ENCODE measurements at places on chromosomes 7 and 10.

DNA sequence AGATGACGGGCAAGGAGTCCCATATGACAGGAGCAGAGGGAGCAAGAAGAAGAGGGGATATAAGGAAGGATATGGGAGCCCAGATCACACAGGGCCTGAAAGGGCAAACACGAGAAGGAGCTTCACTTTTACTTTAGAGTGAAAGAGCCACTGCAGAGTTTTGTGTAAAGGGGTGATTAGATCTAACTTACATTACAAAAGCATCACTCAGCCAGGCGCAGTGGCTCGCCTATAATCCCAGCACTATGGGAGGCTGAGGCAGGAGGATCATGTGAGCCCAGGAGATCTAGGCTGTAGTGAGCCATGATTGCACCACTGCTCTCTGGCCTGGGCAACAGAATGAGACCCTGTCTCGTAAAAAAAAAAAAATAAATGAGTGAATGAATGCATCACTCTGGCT, 91.1 kb downstream of the MPP7 start:
- DNase-seq: no peak

DNA sequence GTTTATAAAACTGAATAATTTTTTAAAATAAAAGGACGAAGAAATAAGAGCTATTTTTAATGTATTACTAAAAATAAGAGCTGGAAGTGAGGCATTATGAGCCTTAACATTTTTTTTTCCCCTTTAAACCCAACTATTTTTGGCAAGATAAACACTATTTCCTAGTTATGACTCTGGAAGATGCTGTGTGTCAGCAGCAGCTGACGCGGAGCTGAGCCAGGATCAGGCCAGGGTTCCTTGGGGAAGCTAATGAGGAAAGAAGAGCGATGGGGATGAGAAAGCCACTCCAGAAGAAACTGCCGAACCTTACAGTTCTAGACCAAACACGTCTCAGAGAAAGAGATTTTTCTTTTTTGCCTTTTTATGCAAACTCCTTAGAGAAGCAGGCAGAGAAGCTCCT, 85.9 kb downstream of the USP6NL start:
- DNase-seq: no peak

GRCh38 chr7:64877714-64878610, 25.1 kb upstream of the ZNF273 start:
- no peak for DNase-seq

- no peak for DNase-seq
These were observed 1246.6 kb upstream of the LRRN3 start for GRCh38 chr7:109844362-109844761.

GRCh38 chr10:4130685-4131084, 345.7 kb upstream of the KLF6 start:
- no peak for DNase-seq

- no peak for DNase-seq
These were observed 164.9 kb upstream of the AGR3 start for GRCh38 chr7:17046666-17047065.

DNA sequence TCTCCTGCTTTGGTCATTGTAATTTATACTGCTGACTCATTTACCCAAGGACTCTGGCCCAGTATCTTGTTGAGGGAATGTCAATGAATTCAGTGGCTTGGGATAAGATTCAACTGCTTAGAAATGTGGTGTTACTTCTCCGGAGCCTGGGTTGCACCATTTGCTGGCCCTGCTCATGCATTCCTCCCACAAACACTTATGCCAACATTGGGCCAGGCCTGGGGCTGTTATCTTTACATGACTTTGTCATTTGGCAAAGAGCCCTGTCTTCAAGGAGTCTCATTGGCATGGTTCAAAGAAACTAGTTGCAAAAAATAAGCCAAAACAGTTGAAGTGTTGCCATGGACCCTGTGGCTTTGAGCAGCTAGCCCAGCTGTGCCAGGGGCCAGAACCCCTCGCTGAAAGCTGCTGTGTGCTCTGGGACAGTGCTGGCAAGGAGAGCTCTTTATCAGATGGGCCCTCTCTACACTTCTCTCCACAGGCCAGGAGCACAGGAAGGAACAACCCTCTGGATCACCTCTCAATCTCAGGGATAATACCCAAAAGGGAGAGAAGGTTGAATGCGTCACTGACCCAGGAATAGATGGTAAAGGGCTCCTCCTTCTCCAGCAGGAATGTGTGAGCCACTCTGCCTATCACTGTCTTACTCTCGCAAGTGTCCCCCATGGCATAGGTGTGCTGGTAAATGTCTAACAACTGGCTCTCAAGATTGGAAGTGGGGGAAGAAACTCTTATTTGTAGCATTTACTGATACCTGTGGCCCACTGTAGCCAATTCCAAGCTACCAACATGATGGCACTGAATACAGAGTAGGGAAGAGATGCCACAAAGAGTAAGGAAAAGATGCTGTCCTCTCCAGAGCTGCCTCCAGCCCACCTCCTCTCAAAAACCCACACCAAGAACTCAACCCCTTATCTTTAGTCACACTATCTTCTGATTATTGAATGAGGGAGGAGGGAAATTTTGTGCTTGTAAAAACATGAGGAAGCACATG, 23.5 kb upstream of the PDE1C start:
- no peak for DNase-seq

- DNase-seq: no peak
These were observed 131.3 kb downstream of the EBF3 start for GRCh38 chr10:129832573-129833467.

GRCh38 chr7:131501930-131502685, 54.3 kb downstream of the PODXL start:
- DNase-seq: no peak

DNA sequence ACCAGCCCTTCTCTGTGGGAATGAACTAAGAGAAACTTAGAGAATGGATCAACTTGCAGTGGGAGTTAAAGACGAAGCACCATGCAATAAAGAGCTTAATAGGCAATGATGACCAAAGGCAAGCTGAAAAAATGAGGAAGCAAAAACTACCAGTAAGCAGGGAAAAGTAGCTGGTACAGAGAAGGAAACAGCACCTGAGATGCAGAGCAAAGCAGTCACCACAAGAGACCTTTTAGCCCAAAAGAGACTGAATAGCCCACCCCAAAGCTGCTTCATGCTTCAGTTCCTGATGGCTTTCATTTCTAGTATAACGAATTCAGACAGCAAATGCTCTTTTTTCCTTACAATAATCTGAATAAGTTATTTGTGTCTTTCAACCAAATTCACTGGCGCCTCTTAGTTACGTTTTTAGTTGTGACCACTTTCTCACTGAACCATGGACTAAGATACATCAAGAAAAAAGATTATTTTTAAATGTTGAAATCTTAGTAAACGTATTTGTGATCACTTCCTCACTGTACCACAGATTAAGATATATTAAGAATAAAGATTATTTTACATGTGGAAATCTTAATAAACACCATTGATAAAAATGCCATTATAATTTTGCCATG, 76.0 kb downstream of the USP6NL start:
- no peak for DNase-seq

- no peak for DNase-seq
These were observed 62.7 kb downstream of the CALML3 start for GRCh38 chr10:5587151-5588079.

DNA sequence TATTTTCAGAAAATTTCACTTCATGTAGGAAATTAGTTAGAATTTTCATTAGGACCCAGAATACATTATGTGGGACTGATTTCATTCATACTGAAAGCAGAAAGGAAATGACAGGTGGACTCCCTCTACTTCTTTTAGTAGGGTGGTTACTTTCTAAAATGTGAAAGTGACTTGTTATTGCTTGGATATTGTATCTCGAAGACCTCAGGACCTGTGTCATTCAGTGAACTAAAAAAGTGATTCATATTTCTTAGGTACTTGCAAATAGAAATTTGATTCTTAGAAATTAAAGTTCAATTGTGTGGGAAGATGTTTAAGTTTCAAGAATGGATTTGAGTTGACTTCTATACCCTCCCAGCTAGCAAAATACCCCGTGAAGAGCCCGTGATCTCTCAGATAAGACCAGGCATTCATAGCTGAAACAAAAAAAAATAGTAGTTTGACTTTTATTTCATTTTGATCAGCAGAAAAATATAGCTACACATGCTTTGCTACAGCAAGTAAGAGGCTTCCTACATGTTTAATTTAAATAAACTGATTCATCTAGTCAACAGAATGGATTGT, 1037.1 kb downstream of the GATA3 start:
- DNase-seq: no peak

DNA sequence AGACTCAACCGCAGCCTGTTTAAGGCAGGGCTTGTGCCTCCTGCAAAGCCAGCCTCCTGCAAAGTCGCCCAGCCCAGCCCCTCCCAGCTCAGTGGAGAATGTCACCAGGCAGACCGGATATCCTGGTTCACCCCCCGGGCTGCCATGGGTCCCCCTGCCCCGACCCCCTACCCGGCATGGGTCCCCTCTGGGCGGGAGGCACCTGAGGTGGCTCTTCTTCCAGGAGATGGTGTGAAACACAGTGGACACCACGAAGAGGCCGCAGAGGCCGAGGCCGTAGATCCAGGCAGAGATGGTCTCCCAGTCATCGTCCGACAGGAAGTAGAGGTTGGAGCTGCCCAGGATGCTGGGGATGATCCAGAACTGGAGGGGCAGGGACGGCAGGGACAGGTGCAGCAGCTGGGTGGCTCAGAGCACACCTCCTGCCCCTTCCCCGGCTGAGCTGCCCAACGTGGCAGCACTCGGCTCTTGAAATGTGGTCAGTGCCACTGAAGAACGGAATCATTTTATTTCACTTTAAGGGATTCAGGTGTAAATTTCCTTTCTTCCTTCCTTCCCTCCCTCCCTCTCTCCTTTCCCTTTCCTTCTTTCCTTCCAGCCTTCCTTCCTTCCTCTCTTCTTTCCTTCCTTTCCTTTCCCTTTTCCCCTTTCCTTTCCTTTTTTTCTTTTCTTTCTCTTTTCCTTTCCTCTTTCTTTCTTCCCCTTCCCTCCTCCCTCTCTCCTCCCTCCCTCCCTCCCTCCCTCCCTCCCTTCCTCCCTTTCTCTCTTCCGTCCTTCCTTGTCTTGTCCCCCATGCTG, 36.7 kb upstream of the RADIL start:
- DNase-seq: no peak

- no peak for DNase-seq
These were observed 6.2 kb downstream of the RHBDD2 start for GRCh38 chr7:75885036-75885435.

DNA sequence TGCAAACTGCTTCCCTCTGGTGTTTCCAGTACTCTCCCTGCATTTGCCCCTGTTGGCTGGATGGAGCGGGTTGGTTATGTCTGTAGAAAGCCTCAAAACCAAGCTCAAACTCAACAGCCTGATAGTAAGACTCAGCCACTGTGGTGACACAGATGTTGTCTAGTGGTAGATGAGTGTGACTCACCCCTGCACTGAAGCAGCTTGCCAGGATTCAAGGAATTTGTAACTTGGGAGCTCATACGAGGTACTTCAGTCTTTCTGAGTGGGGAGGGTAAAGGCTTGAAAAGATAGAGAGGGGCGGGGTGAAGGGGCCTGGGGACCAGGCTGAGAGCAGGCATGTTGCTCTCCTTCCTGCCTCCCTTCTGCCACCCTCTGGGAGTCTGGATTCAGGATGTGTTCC, 22.9 kb upstream of the AQP1 start:
- DNase-seq: no peak

GRCh38 chr7:157253850-157254249, 83.0 kb upstream of the DNAJB6 start:
- no peak for DNase-seq

GRCh38 chr7:35908331-35909216, 107.7 kb downstream of the SEPTIN7 start:
- no peak for DNase-seq

GRCh38 chr7:2247141-2247995, 5.3 kb downstream of the NUDT1 start:
- DNase-seq: peak; percentile 46

GRCh38 chr10:129421399-129422010, 45.5 kb upstream of the MGMT start:
- no peak for DNase-seq

- no peak for DNase-seq
These were observed 92.0 kb downstream of the KCNMA1 start for GRCh38 chr10:77545585-77545984.

DNA sequence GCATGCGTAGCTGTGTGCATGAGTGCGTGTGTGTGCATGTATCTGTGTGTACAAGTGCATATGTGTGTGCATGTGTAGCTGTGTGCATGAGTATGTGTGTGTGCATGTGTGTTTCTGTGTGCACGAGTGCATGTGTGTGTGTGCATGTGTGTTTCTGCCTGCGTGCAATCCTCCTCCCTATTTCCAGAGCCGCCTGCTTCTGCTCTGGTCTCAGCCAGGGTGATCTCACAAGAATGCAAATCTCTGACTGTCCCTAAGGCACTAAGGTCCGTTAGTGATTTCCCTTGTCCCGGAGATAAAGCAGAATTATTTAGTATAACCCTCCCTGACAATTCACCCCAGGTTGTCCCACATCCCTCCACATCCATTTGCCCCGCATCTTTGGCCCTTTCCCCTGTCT, 530.3 kb downstream of the TCERG1L start:
- no peak for DNase-seq

- DNase-seq: no peak
These were observed 170.9 kb upstream of the ASAH2 start for GRCh38 chr10:50422259-50422658.

DNA sequence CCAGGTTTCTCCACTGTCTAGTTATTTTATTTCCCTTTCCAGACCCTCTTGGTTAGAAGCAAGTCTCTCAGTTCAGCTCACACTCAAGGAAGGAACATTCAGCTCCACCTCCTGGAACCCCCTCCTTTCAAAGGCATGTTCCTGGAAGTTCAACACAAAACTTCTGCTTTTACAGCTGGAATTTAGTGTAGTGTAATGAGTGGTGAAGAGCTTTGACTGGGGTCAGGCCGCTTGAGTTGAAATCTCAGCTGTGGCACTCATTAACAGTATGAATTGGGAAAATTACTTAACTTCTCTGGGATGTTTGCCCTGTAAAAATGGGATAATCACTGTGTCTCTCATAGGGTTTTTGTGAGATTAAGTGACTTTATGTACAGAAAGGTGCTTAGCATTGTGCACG, 91.7 kb downstream of the TMEM178B start:
- no peak for DNase-seq

- no peak for DNase-seq
These were observed 933 bp upstream of the RNF32 start for GRCh38 chr7:156639426-156640256.

DNA sequence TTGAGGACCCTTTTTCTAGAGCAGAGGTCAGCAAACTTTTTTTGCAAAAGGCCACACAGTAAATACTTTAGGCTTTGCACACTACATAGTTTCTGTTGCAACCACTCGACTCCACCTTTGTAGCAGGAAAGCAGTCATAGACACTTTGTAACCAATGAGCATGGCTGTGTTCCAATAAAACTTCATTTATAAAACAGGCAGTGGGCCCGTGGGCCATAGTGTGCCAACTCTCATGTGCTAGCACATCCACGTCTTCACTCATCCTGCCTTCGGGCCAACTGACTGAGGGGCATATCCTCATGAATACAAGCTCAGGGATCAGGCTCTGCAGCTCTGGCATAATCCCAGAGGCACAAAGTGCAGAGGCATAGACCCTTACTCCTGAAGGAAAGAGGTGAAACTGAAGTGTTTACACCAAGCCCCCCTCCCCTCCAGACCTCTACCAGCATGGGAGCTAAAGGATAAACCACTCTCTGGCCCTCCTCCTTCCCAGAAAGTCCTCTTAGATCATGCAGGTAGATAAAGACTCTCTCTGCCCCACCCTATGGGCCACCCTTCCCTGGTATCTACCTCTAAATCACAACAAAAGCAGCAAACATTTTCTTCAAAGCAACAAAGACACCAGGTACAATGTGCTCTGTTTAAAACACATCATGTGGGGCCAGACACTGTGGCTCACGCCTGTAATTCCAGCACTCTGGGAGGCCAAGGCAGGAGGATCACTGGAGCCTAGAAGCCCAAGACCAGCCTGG, 71.0 kb downstream of the DLG5 start:
- DNase-seq: no peak

Data from stimulated activated CD4-positive, alpha-beta T cell treated with anti-CD3 and anti-CD28 coated beads, Interleukin-2, amount 100 ng/mL, for 48 hours (primary cell).